GM23338 (cell line): ENCODE measurements at places on chromosomes 3 and 15. TPM values are rescaled to one million over a fixed set of nuclear protein-coding genes. Genes with fewer than 3 reads are reported as not detected.

DNA sequence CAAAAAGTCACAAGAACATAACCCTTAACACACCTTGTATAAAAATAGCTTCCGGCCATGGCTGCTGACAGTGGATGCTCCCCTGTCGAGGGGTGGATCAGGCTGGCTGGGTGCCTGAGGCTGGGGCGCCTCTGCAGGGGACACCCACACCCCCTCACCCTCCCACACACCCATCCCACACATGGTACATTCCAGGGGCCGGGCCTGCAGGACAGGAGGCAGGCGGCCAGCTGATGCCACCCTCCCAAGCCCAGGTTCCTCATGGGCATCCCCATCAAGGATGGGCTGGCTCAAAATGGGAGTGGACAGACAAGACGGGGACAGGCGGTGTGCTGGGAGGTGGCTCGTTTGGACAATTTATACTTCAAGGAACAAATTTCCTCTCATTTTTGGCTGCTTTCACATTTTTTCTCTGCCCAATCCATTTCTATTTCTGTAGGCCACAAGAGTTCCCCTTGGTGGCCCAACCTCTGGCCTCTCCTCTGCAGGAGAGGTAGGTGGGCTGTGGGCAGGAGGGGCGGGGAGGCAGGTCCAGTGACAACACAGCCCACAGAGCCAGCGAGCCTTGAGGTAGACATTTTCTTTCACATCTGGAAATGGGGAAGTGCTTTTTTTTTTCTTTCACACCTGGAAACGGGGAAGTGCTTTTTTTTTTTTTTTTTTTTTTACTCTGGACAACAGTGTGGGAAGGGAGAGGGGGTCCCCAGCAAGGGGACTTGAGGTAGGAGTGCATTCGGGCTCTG is 23.3 kb downstream of the RNU5B-1 start:
- H3K4me3 ChIP-seq: no peak overlapping the region
- peaks cover 16% of the 10 kb centered on the region; the same call in 1 of the 2 replicates for H3K4me1 ChIP-seq
- H3K27ac ChIP-seq: no peak overlapping the region
- no peaks in the 10 kb centered on the region for H3K36me3 ChIP-seq

- no peaks in the 10 kb centered on the region for H3K36me3 ChIP-seq
- H3K27ac ChIP-seq: no peak overlapping the region
- H3K27me3 ChIP-seq: no peaks in the 10 kb centered on the region
- H3K4me3 ChIP-seq: no peak overlapping the region
- H3K4me1 ChIP-seq: peaks cover 51% of the 10 kb centered on the region
Observed at GRCh38 chr3:50517721-50518206, 14.3 kb upstream of the CACNA2D2 start.

GRCh38 chr15:51737522-51738305 is at the start of gene LYSMD2:
Gene LYSMD2, minus strand, starts transcription at chr15:51737655. Its CDS starts 33 bp downstream, at chr15:51737622.
- H3K27ac ChIP-seq: no peak within 1 kb of the TSS
- peak within 1 kb of the TSS; percentile 65 for H3K4me3 ChIP-seq

The LEKR1 gene
- not detected in 2 replicates for total RNA-seq
